ENCODE measurements at places on chromosomes 12 and 14.

- no peak for DNase-seq
Measured at GRCh38 chr14:59254911-59255545, 66.6 kb downstream of the DAAM1 start.

GRCh38 chr14:77459072-77459723, 1.3 kb downstream of the AHSA1 start:
- peak; percentile 87 for DNase-seq

GRCh38 chr12:75603475-75603874, 92.1 kb upstream of the KRR1 start:
- DNase-seq, result no peak

GRCh38 chr12:63885401-63885800, 40.9 kb downstream of the SRGAP1 start:
- DNase-seq, result no peak

- DNase-seq, result no peak
Measured at GRCh38 chr12:28535216-28535615, 345.0 kb downstream of the CCDC91 start.

- DNase-seq, result no peak
Measured at GRCh38 chr12:46921048-46921763, 95.4 kb upstream of the SLC38A4 start.

GRCh38 chr12:30822385-30823155, 67.8 kb upstream of the CAPRIN2 start:
- no peak for DNase-seq

DNA sequence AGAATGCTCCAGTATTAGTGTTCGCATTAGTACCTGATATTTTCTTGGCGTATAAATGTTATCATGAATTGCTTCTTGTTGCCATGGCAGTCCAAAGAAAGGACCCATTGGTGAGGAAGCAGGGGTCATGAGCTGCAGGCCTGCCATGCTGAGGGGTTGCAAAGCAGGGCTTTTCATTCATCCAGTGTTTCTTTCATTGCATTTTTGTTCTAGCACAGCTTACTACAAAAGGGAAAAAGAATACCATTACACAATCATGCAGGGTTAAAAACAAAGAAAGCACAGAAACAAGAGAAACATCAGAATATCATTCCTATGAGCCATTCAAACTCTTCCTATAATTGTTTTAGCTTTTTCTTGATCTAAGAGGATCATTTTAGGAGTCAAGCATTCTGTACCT, 24.0 kb downstream of the DICER1 start:
- peak; percentile 54 for DNase-seq

DNA sequence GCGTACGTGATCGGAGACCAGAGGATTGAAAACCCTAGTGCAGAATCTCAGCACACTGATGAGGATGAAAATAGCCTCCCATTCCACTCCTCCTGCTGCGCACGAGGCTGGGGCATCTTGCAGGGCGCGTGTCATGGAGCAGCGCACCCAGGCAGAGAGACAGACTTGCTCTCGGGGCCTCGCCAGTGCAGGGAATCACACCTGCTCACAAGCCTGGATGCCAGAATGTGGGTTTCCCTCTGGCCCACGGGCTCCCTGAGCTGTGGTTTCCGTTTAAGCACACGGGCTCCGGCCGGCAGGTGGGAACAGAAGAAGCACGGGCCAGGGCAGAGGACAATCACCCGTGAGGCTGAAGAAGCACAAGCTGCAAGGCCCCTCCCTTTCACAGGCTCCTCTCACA, 2.0 kb downstream of the FGF6 start:
- DNase-seq, result no peak

DNA sequence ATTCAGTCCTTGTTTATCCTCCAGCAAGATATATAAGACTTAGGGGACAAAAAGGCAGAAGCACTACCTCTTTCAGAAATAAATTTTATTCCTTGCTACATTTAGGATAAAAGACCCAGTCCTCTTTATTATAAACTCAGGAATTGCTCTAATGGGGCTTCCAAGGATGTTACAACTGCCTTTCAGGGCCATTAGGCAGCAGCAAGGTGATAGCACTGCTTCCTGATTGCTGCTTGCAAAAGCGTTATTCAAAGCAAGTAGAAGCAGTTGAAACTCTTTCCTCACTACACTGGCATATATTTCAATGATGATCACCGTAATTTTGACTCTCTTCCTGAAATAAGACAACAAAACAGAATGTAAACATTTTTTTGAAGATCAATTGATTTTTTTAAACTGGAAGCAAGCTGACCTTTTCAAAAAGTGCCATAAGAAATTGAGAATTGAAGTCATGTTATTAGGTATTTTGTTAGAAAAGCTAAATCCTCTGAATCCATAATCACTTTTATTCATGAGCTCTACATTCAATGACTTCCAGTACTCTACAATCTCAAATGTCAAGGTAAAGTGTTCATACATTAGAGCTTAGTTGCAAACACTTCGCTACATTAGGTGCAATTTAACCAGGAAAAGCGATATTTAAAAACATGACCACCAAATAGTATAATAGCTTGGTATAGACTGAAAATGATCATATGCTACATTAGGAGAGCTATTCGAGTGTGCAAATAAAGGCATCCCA, 233.4 kb upstream of the SYT10 start:
- no peak for DNase-seq

DNA sequence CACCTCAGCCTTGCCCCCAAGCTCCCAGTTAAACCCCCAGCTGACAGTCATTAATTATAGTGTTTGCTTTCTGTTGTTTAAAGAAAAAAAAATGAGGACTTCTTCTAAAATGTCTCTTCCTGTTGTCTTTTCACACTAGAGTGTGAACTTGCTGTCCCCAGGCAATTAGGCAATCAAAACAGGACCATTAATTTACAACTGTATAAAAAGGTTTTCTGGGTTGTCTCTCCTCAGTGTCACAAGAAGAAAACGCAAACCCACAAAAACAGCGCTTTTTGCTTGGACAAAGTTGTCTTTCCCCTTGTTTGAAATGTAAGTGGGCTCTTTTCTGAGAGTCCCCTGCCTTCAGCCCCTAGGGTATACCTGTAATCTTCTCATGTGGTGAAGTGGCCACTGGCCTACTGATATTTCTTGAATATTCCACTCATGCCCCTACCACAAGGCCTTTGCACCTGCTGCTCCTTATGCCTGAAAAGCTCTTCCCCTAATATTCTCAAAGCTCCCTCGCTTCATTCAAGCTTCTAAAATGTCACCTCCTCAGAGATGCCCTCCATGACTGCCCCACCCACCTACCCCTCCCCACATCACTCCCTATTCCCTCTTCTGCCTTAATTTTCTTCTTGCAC, 158.9 kb upstream of the PWP1 start:
- no peak for DNase-seq

- no peak for DNase-seq
Measured at GRCh38 chr14:33704481-33704880, 246.4 kb downstream of the EGLN3 start.

DNA sequence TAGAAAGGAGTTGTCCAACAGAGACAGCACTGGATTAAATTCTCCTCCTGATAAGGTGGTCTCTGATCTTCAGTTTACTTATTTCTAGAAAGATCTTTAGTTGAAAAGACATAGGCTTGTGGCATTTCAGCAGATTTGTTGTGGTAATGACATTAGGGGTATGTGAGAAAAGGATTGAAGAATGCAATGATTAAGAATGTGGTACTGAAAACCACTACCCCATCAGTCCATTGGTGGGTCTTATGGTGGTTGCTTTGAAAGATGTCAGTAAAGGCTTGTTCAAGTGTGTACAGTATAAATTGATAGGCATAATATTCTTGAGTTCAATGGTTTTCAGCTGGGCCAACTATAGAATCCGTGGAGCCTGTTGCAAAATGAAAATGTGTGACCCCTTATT, 10.8 kb downstream of the PPFIBP1 start:
- no peak for DNase-seq

DNA sequence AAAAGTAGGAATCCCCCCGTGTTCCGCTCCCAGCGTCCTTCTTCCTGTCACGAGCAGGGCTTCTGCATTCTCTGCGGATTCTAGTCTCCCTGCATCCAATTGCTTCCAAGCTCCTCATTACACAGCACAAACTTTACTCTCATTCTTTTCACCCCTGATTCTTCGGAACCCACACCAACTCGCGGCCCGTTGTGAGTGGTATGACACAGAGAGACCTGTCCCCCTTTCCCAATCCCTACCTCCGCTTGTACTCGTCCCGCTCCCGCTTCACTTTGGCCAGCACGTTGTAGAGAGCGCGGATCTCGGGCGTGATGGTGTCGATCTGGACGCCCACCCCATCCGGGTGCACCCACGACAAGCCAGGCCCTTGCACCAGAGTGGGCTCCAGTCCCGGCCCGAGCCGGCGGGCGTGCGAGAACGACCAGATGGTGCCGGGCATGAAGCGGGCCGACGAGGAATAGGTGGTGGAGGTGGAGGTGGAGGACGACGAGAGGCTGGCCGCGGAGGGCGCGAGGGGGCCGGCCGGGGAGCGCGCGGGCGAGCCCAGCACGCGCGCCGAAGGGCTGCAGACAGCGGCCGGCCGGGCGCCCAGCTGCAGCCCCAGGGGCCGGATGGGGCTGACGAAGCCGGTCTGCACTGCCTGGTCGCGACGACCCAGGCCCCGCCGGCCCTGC, 687 bp downstream of the IFFO1 start:
- DNase-seq, result peak; percentile 30

GRCh38 chr12:1517007-1517406, 77.4 kb downstream of the FBXL14 start:
- DNase-seq, result no peak

DNA sequence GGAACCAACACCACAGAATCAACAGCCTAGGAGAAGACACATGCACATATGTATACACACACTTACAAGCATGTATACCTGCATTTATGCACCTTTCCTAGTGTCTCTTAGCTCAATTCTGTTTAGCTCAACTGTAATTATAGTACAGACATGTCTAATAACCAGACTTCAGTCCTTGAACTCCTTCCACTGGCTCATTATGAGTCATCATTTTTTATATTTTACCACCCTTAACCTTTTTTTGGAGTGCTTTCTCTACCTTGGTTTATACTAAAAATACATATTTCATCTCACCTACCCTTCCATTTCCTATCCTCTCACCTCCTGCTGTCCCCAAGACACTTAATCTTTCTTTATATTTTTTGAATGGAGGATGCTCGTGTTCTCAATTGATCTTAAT, 110.4 kb downstream of the ARID2 start:
- DNase-seq, result no peak

- no peak for DNase-seq
Measured at GRCh38 chr14:24892497-24893051, 157.4 kb downstream of the STXBP6 start.

- DNase-seq, result peak; percentile 9
Measured at GRCh38 chr12:6563448-6564050, 4.5 kb downstream of the NOP2 start.

DNA sequence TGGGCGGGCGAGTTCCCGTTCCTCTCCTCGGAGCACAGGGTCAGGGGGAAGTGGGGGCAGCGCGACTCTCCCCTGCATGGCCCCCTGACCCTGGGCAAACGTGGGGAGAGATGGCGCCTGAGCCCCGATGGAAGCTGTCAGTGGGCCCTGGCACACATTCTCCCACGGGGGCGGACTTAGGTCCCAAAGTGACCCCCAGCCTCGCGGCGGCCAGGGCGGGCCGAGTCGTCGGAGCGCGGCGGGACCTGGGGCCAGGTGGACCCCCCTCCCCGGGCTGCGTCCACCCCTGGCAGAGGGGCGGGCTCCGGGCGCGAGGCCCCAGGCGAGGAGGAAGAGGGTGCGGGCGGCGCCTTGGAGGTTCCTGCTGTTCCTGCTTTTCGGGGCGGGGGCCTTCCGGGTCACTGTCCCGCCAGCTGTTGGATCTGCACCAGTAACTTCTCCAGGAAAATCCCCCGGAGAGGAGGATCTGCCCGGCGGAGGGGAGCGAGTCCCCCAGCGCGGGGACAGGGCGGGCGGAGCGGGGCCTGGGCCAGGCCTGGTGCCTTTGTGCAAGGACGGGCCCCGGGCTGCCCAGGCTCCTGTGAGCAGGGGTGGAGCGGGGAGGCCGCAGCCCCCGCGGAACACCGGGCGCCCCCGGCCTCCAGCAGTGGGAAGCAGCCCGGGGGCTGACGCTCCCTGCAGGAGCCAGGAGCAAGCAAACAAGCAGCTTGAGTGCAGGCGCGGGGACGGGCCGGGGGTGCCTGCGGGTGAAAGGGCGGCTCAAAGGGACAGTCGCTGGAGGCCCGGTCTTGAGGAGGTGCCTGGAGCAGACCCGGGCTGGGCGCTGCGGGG, 15.3 kb downstream of the TNFAIP2 start:
- no peak for DNase-seq

- no peak for DNase-seq
Measured at GRCh38 chr14:50795909-50796308, 35.1 kb downstream of the NIN start.

DNA sequence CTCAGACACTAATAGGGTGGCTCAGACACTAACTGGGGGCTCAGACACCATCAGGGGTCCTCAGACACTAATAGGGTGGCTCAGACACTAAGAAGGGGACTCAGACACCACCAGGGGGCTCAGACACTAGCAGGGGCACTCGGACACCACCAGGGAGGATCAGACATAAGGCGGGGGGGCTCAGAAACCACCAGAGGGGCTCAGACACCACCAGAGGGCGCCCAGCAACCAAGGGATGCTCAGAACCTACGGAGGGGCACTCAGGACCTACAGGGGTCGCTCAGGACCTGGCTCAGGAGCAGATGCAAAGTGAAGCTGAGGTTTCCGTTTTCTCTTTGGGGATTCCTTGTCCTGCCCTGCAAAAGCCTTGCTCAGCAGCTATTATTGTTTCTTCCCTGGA, 448.5 kb downstream of the TMEM121 start:
- peak; percentile 55 for DNase-seq

DNA sequence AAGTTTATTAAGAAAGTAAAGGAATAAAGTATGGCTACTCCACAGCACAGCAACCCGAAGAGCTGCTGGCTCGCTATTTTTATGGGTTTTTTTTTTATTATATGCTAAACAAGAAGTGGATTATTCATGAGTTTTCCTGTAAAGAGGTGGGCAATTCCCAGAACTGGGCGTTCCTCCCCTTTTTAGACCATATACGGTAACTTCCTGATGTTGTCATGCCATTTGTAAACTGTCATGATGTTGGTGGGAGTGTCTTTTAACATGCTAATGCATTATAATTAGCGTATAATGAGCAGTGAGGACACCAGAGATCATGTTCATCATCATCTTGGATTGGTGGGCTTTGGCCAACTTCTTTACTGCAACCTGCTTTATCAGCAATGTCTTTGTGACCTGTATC, 372.5 kb downstream of the ZFP36L1 start:
- no peak for DNase-seq

GRCh38 chr12:101813117-101813516, 17.6 kb downstream of the GNPTAB start:
- no peak for DNase-seq

GRCh38 chr12:53161119-53161911, 19.2 kb upstream of the ZNF740 start:
- DNase-seq, result no peak

Data from HAP-1 (cell line).